ENCODE measurements at places on chromosomes 2 and 18.

GRCh38 chr2:149719695-149720094 lies 132.1 kb upstream of the MMADHC start:
- no peak for DNase-seq

- DNase-seq = no peak
These were observed 125.7 kb downstream of the B3GNT2 start for GRCh38 chr2:62321380-62322289.

DNA sequence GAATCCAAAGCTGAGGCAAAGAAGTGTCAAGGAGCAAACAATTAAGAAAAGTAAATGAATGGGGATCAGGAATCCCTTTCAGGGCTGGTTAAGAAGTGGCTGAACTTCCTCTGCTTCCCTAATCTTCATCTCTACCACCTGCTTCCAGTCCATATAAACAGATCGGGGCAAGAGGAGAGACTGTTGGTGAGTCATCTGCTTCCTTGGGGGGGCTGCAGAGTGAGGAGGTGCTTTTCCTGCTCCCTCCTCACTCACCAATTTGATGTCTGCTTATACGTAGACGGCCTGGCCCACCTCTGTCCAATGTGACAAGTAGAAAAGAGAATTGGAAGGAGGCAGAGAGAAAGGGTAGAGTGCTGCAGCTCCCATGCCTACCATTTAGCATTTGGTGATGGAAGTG lies 68.4 kb downstream of the NAB1 start:
- no peak for DNase-seq

GRCh38 chr2:164896634-164897355 lies 55.2 kb upstream of the COBLL1 start:
- DNase-seq = no peak

- no peak for DNase-seq
These were observed 104.8 kb downstream of the TANC1 start for GRCh38 chr2:159073256-159073655.

- DNase-seq = no peak
These were observed 103.3 kb upstream of the EPHA4 start for GRCh38 chr2:221675201-221675908.

GRCh38 chr2:11397513-11397912 lies 53.1 kb upstream of the ROCK2 start:
- DNase-seq = no peak

DNA sequence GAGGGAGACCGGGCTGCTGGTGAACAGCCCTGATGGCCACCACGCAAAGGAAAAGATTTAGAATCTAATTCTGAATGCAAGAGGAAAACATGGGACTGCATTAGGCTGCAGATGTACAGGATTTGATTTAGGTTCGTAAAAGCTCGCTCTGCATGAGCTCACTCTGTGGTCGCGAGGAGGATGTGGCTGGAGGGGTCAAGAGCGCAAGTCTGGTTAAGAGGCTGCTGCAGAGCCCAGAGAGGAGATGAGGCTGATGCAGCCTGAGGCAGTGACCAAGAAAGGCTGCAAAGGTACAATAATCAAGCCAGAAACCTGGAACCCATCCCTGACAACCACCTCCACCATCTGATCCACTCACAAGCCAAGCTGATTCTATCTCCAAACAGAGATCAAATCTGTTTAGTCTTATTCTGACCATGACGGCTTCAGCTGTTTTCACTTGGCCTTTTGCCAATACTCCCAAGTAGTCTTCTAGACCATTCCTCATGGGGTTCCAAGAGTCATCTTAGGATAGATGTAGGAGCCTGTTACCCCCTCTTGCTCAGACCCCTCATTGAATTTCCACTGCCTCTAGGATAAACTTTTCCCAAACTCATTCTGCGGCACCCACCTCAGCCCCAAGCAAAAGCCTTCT lies 58.9 kb upstream of the ARL4C start:
- DNase-seq = no peak

DNA sequence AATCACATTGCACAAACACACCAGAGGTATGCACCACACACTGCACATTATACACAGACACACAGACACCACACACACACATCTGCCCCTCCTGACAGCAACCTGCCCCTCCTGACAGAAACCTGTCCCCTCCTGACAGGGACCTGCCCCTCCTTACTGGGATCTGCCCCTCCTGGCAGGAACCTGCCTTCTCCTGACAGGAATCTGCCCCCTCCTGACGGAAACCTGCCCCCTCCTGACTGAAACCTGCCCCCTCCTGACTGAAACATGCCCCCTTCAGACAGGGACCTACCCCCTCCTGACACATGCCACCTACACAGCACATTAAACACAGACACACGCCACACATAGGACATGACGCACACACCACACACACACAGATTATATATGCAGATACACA lies 88.9 kb downstream of the PXDN start:
- no peak for DNase-seq

Data from vagina (tissue), 2 donors.